ENCODE measurements at places on chromosomes 2 and 18.

GRCh38 chr2:198874472-198874858 is 583.3 kb downstream of the SATB2 start:
- DNase-seq: no peak

- DNase-seq: peak; percentile 17
Measured at GRCh38 chr2:43609290-43609918, 13.6 kb upstream of the THADA start.

GRCh38 chr2:42844901-42845821 is 52.8 kb upstream of the HAAO start:
- no peak for DNase-seq

DNA sequence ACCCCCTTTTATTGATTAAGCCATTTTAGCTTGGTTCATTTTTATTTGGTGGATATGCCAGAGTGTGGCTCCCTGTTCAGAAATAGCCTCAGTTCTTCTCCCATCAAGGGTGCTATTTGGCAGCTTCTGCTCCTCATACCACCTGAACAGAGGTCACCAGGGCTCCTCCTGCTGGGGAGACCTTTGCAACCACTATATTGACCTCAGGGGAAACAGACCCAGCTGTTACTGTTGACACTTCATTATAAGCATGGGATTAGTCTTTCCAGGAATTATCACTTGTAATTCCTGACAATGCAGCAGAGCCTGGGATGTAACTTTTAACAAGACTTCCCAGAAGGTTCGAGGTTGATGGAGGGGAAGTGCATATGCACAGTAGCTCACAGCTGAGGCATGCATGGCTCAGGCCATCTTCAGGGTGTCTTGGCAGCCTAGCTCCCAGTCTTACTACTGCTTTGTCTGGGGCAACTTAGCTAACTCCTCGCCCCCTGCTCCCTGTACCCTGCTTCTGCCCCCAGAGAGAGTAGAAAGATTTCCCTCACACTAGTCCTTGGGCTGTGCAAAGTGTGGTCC is 239.4 kb upstream of the SPRED2 start:
- DNase-seq: no peak

DNA sequence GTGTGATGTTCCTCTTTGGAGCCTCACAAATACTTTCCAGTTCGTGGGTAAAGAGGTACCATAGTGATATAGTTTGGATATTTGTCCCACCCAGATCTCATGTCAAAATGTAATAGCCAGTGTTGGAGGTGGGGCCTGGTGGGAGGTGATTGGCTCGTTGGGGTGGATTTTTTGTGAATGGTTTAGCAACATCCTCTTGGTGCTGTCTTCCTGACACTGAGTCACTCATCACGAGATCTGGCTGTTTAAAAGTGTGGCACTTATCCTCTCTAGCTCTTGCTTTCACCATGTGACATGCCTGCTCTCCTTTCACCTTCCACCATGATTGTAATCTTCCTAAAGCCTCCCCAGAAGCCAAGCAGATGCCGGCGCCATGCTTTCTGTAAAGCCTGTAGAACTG is 3.0 kb upstream of the CCDC93 start:
- no peak for DNase-seq

GRCh38 chr2:83851066-83851465 is 608.0 kb downstream of the SUCLG1 start:
- DNase-seq: no peak

GRCh38 chr2:46179037-46179621 is 118.1 kb upstream of the EPAS1 start:
- DNase-seq: no peak

DNA sequence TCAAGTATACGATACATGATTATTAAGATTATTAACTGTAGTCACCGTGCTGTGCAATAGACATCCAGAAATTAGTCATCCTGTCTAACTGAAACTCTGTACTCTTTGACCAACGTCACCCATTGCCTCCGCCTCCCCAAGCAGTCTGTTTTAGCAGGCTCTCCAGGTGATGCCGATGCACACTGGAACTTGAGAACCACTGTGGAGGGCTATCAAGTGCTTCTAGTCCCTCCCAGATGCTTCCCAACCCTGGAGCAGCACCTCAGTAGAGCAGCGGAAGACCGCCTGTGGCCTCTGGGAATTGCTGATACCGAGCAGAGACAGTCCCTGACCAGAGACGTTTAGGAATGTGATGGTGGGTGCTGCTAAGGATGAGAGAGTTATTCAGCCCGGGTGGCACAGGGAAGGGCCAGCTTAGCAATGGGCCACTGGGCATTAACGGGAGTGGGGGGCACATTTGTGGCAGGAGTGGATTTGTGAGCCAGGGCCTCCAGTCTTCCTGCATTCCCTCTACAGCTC is 50.7 kb downstream of the LIPG start:
- DNase-seq: no peak

DNA sequence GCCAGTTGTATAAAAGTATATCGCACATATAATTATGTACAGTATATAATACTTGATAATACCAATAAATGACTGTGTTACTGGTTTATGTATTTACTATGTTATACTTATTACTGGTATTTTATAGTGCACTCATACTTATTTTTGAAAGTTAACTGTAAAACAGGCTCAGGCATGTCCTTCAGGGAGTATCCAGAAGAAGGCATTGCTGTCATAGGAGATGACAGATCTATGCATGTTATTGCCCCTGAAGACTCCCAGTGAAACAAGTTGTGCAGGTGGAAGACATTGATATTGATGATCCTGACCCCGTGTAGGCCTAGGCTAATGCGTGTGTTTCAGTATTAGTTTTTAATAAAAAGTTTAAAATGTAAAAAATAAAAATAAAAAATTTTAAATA is 20.3 kb upstream of the ASXL3 start:
- no peak for DNase-seq

- DNase-seq: no peak
Measured at GRCh38 chr2:104487366-104487765, 366.5 kb upstream of the POU3F3 start.

GRCh38 chr2:141929331-141930252 is 201.2 kb downstream of the LRP1B start:
- no peak for DNase-seq

- no peak for DNase-seq
Measured at GRCh38 chr2:174673876-174674275, 76.3 kb upstream of the WIPF1 start.

DNA sequence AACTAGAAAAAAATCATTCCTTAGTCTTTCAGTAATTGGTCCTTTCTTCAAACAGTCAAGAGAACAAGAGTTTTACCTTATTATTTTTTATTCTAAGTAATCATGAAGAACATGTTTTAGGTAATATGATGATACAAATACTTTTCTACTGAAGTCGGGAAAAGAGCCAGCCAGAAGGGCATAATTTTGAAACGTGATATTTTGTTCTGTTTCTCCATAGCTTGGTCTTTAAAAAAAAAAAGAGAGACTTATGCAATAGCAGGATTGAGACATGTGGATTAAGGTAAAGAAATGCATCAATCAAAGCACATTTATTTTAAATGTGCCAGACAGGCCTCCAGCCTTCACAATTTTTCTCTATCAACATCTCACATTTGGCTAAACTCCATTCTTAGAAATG is 1016.8 kb downstream of the CNTNAP5 start:
- no peak for DNase-seq

- DNase-seq: no peak
Measured at GRCh38 chr2:165897074-165897473, 56.5 kb downstream of the TTC21B start.

GRCh38 chr2:10558281-10559030 is 110.3 kb upstream of the ODC1 start:
- no peak for DNase-seq

GRCh38 chr2:236610991-236611821 is 41.6 kb downstream of the ACKR3 start:
- no peak for DNase-seq

- no peak for DNase-seq
Measured at GRCh38 chr2:180246268-180246667, 239.2 kb upstream of the CWC22 start.

DNA sequence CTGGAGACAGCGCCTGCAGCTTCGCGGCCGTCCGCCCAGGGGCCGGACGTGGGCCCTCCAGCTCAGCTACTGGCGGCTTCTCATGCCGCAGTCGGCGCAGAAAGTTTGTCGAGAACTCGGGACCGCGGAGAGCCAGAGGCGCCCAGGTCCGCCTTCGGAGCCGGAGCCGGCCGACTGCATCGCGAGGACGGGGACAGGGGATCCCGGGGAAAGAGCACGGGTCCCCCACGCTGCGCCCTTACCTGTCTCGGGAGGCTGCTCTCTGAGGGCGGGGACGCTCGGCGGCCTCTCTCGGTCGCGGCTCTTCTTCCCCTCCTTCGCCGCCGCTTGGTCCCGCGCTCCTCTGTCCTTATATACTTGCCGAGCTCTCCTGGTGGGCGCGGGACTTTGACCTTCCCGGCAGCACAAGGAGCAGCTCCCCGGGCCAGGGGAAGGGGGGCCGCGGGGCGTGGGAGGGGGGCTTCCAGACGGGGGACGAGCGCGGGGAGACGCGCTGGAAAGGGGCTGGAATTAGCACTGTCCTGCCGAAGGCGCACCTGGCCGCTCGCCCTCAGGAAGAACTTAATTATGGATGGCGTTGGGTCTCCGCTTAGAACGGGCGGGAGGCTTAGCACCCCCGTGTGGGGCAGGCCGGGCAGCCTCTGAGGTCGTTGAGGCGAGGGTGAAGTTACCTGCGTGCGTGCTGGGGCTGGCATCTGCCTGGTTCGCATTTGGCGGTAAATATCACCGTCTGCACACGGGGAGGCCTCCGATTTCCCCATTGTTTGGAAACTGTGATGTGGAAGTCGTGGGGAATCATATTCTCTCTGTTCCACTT is at the start of gene POMC:
POMC (minus strand) TSS at position 325 of the 817 bp plus-strand sequence. CDS start 3,808 bp downstream, outside the sequence.
- no peak for DNase-seq

GRCh38 chr2:122139739-122140420 is 384.4 kb downstream of the TSN start:
- DNase-seq: no peak

- DNase-seq: no peak
Measured at GRCh38 chr18:57764995-57765394, 38.1 kb downstream of the ATP8B1 start.

DNA sequence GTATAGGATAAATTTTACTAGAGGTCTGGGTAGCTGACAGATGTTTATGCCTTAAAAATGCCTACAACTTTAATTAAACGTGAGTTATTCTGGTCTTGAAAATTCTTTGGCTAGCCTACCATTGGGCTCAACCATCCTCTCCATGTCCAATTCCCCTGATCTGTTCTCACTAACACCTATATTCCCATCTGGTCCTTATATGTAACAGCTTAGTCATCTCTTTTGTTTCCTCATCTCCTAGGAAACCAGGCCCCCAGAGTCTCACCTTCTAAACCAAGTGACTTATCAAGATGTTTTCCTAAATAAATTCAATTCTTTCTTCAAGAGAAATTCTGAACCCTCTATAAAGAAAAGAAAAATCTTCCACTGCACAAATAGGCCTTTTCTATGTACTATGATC is 148.5 kb downstream of the TTC32 start:
- no peak for DNase-seq

GRCh38 chr2:85221067-85221691 is 88.0 kb downstream of the TCF7L1 start:
- no peak for DNase-seq

- DNase-seq: no peak
Measured at GRCh38 chr2:107027205-107027604, 141.2 kb upstream of the ST6GAL2 start.

DNA sequence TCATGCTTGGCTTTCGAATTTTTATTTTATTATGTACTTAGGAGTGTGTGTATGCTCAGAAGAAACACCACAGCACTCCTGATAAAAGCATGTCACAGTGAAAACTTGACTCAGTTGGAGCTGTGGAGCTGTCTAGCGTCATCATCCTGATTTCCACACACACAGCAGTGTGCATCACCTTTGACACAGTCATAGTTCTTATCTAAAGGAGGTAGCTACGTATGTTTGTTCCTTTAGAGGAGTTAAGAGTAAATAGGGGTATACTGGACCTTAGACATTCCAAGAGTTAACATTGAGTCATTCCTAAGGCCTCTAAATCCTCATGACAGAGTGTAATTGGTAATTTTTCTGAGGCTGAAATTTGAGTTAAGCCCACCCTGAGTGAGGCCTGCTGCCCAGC is 96.9 kb downstream of the PHLPP1 start:
- no peak for DNase-seq

DNA sequence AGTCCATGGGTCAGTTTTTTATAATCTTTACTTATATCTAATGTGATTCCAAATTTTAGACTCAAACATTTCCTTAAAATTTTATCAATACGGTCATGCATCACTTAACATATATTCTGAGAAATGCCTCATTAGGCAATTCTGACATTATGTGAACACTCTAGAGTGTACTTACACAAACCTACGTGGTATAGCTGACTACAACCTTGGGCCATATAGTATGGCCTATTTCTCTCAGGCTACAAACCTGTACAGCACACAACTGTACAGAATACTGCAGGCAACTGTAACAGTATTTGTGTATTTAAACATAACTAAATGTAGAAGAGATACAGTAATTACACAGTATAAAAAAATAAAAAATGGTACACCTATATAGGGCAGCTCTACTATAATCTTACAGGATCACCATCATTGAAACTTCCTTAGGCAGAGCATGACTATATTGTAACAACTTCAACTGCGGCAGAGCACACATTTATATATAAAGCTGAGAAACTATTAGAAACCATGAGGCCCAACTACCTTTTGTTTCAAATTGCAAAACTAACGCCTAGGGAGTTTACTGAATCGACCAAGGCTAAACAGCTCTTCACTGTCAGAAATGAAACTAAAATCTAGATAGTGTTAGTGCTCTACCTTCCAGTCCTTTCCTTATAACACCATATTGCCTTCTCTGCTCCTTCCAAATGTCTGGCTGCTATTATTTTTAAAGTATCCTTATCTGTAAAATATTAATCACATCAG is 6.9 kb downstream of the YES1 start:
- DNase-seq: no peak

- no peak for DNase-seq
Measured at GRCh38 chr2:202335791-202336467, 40.2 kb upstream of the BMPR2 start.

DNA sequence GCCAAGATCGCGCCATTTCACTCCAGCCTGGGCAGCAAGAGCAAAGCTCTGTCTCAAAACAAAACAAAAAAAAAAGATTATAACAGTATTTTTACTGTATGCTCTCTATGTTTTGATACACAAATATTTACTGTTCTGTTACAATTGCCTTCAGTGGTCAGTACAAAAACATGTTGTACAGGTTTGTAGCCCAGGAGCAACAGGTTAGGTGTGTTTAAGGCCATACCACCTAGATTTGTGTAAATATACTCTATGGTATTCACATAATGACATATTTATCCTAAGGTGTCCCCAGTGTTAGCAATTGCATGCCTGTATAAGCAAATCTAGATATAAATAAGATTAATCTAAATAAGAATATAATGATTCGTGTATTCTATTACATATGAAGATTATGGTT is 625.0 kb downstream of the TMEM182 start:
- DNase-seq: no peak

GRCh38 chr2:6394276-6394675 is 471.4 kb downstream of the CMPK2 start:
- DNase-seq: no peak

- no peak for DNase-seq
Measured at GRCh38 chr2:166373951-166374350, 1.8 kb downstream of the SCN9A start.

- DNase-seq: peak; percentile 14
Measured at GRCh38 chr2:120470041-120470965, 124.4 kb downstream of the INHBB start.

GRCh38 chr2:239310401-239311061 is 90.3 kb downstream of the HDAC4 start:
- DNase-seq: no peak

GRCh38 chr2:217863883-217864282 is 138.9 kb downstream of the TNS1 start:
- no peak for DNase-seq

Data from glutamatergic neuron (in vitro differentiated cells).